ENCODE measurements at places on chromosomes 5 and 9. TPM values are rescaled to one million over a fixed set of nuclear protein-coding genes. Genes with fewer than 3 reads are reported as not detected.

- no peak for DNase-seq
Observed at GRCh38 chr5:172505845-172506244, 51.5 kb upstream of the SH3PXD2B start.

The PCDHGA8 gene
- polyA plus RNA-seq, result 0.04 TPM

DNA sequence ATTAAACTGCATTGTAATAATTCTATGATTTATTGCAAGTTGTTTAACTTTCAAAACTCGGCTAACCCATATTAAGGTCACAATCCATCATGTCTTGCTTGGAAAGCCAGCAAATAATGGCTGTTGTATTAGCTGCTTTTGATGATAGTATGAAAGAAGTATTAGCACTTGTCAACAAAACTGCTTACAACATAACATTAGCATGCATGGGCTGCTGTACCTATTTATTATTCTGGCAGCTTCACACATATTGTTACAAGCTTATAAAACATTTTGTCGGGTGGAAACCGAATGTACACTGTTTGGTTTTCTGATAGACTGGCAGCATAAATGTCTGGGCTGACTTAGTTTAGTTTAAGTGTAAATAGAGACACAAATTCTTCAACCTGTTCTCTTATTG, 378.3 kb downstream of the KIAA0825 start:
- no peak for DNase-seq

DNA sequence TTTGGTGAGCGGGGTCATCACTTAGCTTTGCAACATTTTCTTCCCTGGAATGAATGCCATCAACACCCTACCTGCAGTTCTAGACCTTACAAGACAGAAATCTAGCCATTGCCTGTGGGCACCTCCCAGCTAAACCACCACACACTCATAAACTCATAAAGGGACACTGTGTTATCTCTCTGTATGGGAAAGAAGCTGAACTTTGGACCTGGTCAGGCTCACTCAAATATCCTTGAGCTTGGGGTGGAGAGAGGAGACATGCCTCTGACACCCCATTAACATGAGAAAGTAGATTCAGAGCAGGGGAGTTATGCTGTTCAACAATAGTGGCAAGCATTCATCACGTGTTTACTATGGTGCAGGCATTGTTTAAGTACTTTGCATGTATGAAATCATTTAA, 205.6 kb downstream of the ZNF462 start:
- no peak for DNase-seq

DNA sequence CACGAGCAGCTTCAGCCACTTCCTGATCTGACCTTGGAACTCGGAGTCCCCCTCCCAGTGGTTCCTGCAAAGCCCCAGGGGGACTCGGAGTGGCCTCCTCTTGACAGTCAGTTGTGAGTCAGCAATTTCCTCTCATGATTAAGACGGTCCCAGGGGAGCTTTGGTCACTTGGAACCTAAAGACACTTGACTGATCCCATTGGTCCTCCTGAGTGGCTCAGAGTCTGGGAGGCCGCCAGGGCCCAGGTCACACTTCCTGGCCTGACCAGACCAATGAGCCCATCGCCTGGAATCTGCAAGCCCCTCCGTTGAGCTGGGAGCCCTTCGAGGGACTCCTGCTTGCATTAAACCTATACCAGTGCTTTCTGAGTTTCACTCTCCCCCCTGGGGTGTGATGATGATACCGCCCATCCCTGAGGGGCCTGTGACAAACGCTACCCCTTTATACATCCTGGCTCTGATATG, 29.1 kb downstream of the TSPAN17 start:
- DNase-seq, result peak; percentile 54

DNA sequence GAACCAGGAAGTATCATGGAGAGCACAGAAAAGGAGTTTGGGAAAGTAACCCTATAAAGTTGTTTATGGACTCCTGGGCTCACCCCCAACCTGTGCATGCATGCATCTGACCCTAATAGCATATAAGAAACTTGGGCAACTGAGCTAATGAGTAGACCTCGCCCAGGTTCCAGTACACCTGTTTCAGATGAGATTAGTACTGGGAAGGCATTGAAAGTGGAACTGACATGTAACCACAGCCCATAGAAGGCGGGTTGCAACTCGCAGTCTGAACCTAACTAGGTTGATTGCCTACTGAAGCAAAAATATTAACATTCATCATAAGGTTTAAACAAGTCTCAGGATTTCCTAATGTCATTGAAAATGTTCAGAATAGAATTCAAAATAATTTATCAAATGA, 87.0 kb downstream of the WNK2 start:
- no peak for DNase-seq

The HSD17B3 gene
- not detected for polyA plus RNA-seq

The LCN15 gene
- 0.07 TPM for polyA plus RNA-seq

- peak; percentile 30 for DNase-seq
Observed at GRCh38 chr5:179732918-179733771, 523 bp downstream of the MAML1 start.

GRCh38 chr5:35456506-35456905, 161.2 kb upstream of the SPEF2 start:
- DNase-seq, result no peak

DNA sequence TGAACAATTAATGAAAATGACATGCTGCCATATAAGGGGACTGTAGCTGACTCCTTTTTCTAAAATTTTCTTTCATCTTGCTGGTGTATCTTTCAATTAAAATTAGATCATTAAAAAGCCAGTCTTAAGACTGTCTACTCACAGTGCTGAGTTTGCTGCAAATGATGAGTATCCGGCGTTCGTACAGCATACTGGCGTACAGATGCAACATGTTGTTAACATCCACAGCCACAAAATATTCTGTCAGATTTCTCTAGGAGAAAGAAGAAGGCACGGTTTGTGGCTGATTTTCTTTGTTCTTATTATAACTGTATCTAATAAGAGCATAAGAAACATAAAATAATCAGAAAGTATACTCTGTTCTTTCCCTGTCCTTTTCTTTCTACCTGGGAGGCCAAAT, 278.1 kb downstream of the DENND1A start:
- no peak for DNase-seq

DNA sequence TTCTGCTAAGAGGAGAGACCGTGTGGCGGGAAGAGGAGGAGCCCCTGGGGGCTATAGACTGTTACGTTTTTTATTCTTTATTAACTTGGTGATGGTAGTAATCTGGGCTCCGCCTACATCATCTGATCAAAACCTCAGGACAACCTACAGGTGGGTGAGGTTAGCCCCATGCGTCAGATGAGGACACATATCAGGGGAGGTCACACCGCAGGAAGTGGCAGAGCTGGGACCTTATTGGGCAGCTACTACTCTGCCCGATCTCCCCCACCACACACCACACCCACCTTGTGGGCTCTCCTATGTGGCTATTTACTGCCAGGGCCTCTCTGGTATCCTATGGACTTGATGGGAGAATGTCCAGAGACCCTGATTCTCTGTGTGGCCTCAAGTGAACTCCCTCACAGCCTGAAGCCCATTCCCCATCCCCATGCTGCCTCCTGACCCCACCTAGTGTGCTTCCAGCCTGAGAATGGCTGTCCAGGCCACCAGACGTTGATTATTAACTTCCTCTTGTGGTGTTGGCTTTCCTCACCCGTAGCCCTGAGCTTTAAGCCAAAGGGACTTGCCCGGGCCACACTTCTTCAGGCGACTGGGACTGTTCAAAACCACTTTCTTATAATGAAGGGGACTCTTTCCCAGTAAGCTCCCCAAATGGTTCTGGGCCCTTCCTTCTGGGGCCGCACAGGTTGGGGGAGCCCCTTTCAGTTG, 8.2 kb downstream of the UNC5A start:
- DNase-seq, result peak; percentile 32

The SPAAR gene
- polyA plus RNA-seq, result not detected

The CDH9 gene
- polyA plus RNA-seq, result not detected

DNA sequence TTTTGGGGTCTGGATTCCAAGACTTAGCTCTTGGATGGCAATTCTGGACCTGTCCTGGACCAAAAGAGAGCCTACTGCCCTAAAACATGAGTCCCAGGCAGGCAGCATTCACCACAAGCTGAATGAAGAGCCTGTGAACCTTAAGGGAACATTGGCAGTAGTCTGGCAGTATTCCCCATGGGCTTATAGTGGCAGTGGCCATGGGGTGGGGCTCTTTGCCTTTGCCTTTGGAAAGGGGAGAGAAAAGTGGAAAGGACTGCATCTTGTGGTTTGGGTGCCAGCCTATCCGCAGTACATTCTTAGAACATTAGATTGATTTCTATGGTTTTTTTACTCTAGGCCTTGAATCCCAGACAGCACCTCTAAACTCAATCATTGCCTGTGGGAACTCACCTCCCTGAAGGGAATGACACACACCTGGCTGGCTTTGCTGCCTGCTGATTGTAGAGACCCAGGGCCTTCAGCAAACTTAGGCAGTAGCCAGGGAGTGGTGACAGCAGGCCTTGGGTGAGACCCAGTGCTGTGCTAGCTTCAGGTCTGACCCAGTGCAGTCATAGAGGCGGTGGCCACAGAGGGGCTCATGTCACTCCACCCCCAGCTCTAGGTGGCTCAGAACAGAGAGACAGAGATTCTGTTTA, 216.3 kb downstream of the CETN3 start:
- DNase-seq, result no peak

The SLC4A9 gene
- not detected for polyA plus RNA-seq

GRCh38 chr9:125761676-125762450, 14.7 kb downstream of the PBX3 start:
- no peak for DNase-seq

DNA sequence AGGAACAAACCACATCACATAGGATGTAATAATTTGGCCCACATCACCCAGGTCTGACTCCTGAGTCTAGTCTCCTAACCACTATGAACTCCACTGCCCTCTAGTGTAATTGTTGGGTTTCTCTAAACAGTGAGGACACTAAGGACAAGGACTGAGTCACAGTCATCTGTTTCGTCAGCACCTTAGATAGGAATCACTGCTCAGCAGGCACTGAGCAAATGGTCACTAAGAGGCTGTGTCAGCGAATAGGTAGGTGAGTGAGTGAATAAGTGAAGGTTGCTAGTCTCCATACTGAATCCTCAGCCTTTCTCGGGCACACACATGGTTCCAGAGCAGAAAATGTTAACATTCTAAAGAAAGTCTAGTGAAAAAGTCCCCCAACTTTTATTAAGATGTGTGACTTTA, 278.6 kb downstream of the SPOCK1 start:
- peak; percentile 87 for DNase-seq

DNA sequence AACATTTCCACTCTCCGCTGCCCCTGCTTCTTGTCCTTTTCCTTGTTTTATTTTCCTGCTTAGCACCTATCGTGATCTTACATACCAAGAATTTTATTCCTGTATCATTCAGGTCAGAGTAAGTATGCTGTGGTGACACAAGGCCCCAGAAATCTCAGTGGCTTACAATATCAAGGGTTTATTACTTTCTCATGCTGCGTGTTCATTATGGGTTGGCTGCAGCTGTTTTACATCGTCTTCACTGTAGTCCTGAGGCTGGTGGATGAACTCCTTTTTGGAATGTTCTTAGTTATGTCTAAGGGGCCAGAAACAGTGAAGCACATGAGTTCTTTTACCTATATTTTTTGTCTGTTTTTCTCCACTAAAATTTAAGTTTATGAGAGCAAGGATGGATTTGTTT, 51.2 kb downstream of the FCHO2 start:
- no peak for DNase-seq

The ZBED3 gene
- 4.1 TPM for polyA plus RNA-seq

GRCh38 chr5:169299191-169299662, 1.7 kb downstream of the SLIT3 start:
- peak; percentile 38 for DNase-seq

The IRX4 gene
- polyA plus RNA-seq, result 0.05 TPM

The SLC45A2 gene
- polyA plus RNA-seq, result not detected

- DNase-seq, result no peak
Observed at GRCh38 chr5:154841273-154841661, 9.1 kb downstream of the FAXDC2 start.

The ZNF474 gene
- 0.32 TPM for polyA plus RNA-seq

- DNase-seq, result no peak
Observed at GRCh38 chr5:100758780-100759179, 144.3 kb downstream of the ST8SIA4 start.

- no peak for DNase-seq
Observed at GRCh38 chr5:10161778-10162177, 87.9 kb downstream of the ATPSCKMT start.

- no peak for DNase-seq
Observed at GRCh38 chr5:157485340-157485739, 25.3 kb downstream of the NIPAL4 start.

GRCh38 chr5:142674531-142675469, 11.1 kb downstream of the FGF1 start:
- DNase-seq, result no peak

DNA sequence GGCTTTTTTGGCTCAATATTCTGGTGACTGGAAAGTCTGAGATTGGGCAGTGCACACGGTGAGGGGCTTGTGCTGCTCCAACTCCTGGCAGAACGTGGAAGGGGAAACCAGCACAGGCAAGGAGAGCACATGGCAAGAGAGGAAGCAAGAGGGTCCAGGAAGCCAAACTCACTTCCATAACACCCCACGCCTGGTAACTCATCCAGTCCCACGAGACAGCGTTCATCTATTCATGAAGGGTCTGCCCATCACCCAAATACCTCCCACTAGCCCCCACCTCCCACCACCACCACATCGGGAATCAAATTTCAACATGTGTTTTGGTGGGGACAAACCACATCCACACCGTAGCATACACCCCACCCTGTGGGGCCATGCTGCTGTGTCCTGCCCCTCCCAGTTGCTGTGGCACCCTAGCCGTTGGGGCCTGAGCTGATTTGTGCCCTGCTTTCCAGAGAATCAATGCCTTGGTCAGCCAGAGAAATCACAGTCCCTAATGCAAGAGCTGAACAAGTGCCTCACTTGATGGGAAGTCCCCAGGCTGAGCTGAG, 27.3 kb downstream of the PROP1 start:
- no peak for DNase-seq

DNA sequence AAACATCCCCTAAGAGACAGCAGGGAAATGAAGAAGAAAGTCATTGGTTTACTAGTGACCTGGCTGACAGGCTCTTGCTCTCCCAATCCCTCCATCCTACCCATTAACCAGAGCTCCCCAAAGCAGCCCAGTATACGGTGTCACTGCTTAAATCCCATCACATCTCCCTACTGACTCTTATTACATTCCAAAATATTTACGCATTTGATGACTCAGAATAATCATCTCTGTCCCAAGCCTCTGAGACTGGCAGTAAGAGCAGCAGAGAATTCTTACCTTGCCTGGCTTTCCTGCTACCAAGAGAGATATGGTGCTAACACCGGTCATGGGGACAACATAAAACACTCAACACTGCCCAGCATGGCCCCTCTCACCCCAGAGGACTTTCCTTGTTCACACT, 20.2 kb upstream of the WHRN start:
- peak; percentile 37 for DNase-seq

The DBH gene
- not detected for polyA plus RNA-seq

DNA sequence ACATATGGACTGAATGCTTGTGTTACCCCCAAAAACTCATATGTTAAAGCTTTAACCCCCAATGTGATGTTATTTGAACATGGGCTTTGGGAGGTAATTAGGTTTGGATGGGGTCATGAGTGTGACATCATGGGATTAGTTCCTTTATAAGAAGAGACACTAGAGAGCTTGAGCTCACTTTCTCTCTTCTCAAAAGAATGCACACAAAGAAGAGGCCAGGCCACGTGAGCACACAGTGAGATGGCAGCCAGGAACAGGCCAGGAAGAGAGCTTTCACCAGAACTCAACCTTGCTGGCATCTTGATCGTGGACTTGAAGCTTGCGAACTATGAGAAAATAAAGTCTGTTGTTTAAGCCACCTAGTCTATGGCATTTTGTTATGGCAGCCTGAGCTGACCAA, 360.6 kb downstream of the NR2F1-AS1 start:
- no peak for DNase-seq

GRCh38 chr5:92371889-92372235, 988.7 kb upstream of the ARRDC3 start:
- DNase-seq, result peak; percentile 86
